ENCODE measurements at places on chromosomes 7 and 10. TPM values are rescaled to one million over a fixed set of nuclear protein-coding genes. Genes with fewer than 3 reads are reported as not detected.

Gene CPN1
- total RNA-seq: not detected

Gene LFNG
- total RNA-seq: 19.7 TPM

Gene NUDT13
- 1.1 TPM for total RNA-seq

Gene OR2A12
- not detected for total RNA-seq

Gene TMEM120A
- 18.1 TPM for total RNA-seq

Gene SRGN
- 498 TPM for total RNA-seq

Gene DCLRE1C
- total RNA-seq: 7.7 TPM

Gene CLDN12
- total RNA-seq: 58.6 TPM

Gene CLRN3
- total RNA-seq: not detected

Gene SYPL1
- total RNA-seq: 90.4 TPM

Gene SMO
- 17.6 TPM for total RNA-seq

Gene ACADSB
- 6.2 TPM for total RNA-seq

Gene COL28A1
- total RNA-seq: 0.17 TPM

Gene RBM20
- 2.4 TPM for total RNA-seq
